Choroid plexus epithelial cell (primary cell): ENCODE measurements at places on chromosomes 11 and 22.
A peak's percentile ranks its signal among the peaks of the same experiment; 100 is the strongest.

DNA sequence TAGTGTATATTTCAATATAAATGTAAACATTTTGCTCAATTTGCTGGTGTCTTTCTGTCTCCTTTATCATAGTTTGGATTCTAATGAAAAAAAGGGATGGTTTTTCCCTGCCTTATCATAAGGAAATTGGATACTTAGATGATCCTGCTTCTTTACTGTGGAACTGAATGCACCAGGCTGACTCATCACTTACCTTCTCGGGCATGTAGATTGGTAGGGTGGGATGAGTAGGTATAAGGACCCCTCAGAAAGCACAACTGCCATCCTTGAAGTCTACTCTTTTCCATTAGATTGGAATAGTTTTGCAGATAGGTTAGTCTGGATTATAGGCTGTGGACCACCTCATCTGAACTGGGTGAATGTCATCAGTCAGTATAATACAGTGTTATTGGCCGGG is 7.5 kb upstream of the SIDT2 start:
- DNase-seq = no peak

GRCh38 chr11:13717331-13717730 is 48.9 kb downstream of the FAR1 start:
- peak; percentile 79 for DNase-seq

GRCh38 chr11:83521647-83522596 is 235.8 kb upstream of the CCDC90B start:
- DNase-seq = peak; percentile 36

GRCh38 chr11:65578134-65578533 is 2.3 kb downstream of the EHBP1L1 start:
- no peak for DNase-seq
